Cortex of kidney (tissue), 1 donor: ENCODE measurements at places on chromosomes 3 and 15.

DNA sequence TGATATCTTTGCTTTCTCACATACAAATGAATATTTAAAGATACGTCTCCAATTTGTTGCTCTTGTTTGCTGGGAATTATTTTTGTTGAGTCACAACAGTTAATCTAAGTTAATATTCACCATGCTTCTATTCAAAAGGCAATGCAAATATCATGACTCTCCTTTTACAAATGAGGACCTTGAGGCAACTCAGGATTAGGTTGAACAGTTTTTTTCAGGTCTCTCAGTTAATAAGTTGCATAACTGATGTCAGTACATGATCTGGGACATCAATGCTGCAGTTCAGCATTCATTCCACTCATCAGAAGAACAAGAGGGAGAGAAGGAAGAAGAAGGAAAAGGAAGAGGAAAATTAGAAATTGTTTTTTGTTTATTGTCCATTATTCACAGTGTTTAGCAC lies 781 bp upstream of the NAALADL2 start:
- no peak for DNase-seq

- DNase-seq, result no peak
Measured at GRCh38 chr3:26091626-26092025, 301.7 kb downstream of the OXSM start.

DNA sequence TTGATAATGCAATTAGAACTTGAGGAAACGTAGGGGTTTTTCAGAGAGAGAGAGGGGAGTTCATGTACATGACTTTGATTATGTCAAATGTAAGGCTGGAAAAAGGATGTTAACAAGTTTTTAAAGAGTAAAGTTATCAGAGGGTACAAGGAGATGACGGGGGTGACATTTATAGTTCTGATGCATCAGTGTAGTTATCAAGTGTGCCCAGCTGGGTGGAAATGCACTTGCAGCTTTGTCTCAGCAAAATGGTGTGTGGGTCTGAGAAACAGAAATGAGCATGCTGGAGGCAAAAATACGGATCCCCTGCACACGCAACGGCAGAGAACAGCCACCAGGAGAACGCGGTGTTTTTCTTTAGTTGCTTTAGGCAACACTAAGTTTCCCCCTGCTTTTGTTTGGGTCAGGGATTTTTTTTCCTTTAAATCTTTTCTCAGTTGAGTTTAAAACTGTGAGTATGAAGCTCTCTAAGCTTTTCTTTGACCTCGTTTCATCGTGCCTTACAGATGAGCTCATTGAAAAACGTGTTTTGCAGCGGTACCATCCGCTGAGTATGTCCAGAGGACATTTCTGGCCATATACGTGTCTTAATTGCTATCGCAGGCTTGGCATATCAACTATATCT lies 205.4 kb downstream of the PDZRN3 start:
- DNase-seq, result no peak

DNA sequence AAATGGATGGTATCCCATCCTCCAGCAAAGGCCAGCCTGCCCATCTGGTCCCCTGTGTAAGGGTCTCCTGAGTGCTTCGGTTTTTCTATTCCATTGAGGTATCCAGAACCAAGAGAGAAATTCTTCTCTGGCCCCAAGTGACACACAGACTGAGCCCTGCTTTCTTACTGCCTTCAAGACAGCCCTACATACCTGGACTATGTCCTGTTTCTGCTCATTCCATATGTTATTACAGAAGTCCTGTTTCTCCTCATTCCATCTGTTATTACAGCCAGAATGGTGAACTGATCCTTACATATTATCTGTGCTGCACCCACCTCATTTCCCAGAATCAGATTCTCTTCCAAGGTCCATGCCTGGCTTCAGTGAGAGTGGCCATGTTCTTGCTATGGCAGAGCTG lies 115.2 kb downstream of the DCLK3 start:
- DNase-seq, result no peak

- no peak for DNase-seq
Measured at GRCh38 chr3:13894096-13894806, 14.4 kb upstream of the WNT7A start.

DNA sequence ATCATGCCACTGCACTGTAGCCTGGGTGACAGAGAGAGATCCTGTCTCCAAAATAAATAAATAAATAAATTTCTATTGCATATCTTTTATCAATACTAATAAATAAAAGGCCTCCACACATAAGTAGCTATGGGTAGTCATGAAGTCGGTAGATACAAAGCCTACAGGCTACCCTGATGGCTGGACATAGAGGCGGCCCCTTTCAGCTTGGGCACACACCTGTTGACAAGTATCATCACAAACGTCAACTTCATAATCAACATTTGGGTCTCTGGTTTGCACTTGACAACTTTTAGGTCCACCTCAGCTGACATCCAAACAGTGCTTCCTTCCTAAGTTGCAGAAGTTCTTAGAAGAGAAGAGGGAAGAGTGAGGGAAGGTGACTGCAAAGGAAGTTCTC lies 53.4 kb downstream of the ITGA11 start:
- no peak for DNase-seq

GRCh38 chr3:71135373-71136088 lies 448.0 kb downstream of the FOXP1 start:
- DNase-seq, result no peak

GRCh38 chr3:132399054-132399929 lies 18.0 kb upstream of the DNAJC13 start:
- no peak for DNase-seq

GRCh38 chr15:66770518-66771350 lies 68.7 kb downstream of the SMAD6 start:
- no peak for DNase-seq

DNA sequence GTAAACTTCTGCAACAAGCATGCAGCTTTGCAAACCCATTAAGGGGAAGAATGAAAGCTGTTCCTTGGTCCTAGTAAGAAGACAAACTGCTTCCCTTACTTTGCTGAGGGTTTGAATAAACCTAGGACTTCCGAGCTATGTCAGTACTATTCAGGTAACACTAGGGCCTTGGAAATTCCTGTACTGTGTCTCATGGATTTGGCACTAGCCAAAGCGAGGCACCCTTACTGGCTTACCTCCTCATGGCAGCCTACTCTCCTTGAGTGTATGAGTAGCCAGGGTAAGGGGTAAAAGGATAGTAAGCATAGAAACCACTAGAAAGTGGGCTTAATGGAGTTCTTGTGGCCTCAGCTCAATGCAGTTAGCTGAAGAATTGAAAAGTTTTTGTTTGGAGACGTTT lies 224.2 kb downstream of the P3H2 start:
- no peak for DNase-seq

DNA sequence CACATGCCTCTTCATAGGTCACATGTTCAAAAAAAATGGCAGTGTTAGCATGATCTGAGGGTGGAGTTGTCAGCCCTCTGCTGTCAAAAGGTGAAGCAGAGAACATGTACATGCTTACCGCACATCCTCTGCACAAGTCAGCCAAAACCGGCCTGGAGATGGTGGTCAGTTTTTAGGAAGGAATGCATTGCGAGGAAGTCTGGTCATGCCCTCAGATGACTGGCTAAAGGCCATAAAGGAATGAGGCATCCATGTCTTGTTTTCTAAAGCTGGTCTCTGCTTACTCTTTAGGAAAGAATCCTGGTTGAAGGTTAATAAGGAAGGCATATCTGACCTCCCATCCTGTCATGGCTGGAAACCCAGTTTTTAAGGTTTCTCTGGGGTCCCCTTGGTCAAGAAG lies 292.0 kb upstream of the CCDC54 start:
- DNase-seq, result no peak

- DNase-seq, result no peak
Measured at GRCh38 chr15:95086531-95087252, 855.3 kb downstream of the MCTP2 start.

DNA sequence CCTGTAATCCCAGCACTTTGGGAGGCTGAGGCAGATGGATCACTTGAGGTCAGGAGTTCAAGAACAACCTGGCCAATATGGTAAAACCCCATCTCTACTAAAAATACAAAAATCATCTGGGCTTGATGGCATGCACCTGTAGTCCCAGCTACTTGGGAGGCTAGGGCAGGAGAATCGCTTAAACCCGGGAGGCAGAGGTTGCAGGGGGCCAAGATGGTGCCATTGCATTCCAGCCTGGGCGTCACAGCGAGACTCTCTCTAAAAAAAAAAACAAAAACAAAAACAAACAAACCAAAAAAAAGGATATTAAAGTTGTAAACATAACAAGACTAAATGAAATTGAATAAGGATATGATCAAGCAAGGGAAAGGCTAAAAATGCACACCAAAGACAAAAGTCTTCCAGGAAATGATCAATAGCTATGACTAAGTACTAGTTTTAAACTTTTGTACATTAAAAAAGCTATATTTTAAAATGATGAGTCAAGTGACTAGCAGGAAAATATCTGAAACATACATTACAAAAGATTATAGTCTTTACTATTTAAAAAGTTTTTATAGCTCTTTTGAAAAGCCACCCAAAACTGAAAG lies 28.6 kb downstream of the KLHL6 start:
- no peak for DNase-seq

DNA sequence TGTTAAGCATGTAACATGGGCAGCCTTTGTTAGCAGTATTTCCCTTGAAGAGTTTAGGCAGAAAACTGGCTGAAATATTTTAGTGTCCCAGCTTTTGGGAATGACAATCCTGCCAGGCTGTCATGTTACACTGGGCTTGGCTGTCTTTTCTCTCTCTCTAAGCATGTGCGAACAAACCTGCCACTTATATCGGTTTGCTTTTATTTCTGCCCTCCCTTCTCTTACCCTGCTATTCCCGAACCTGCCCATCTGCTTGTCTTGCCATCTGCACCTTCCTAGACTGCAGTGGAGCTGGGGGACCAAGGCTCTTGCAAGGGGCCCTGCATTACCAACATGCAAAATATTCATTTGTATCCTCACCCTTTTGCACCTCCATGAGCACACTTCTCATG lies 339.6 kb downstream of the EPHB1 start:
- no peak for DNase-seq

- DNase-seq, result no peak
Measured at GRCh38 chr3:4824926-4825325, 154.3 kb upstream of the BHLHE40 start.

- DNase-seq, result no peak
Measured at GRCh38 chr3:11435440-11436165, 163.4 kb downstream of the ATG7 start.

DNA sequence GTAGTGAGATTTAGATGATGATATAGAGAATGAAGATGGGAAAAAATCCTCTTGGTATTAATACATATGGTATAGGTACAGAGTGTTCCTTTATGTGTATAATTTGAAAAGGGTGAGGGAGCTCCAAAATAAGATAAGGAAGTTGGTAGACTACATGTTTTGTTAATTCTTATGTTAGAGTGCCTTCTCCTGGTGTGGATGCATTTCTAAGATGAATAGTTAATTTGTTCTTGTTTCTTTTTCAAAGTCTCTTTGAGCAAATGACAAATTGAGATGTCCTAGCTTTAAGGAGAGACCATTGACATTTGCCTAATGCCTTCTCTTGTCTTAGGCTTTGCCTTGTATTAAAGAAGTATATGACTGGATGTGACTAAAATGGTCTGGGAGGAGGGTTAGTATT lies 34.1 kb downstream of the AKAP13 start:
- DNase-seq, result no peak

GRCh38 chr15:76341366-76342057 lies 4.9 kb downstream of the ISL2 start:
- no peak for DNase-seq

GRCh38 chr3:196726788-196727675 lies 12.6 kb upstream of the PAK2 start:
- no peak for DNase-seq

- DNase-seq, result no peak
Measured at GRCh38 chr15:33089878-33090757, 104.4 kb downstream of the FMN1 start.

DNA sequence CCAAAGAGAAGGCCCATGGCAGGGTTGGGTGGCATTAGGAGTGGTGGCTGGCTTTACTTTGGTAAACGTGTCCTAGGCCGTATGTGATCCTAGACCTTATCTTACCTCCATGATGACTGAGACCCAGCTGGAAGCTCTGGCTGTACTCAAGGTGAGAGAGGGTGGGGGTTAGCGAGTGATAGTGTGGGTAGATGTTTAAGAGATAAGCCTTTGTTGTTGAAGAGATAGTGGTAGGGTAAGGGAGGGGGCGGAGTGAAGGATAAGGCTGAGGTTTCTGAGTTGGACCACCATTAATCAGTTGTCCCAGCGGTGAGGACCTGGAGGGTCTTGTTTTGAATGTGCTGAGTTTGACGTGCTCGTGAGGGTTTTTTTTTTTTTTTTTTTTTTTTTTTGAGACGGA lies 61.5 kb upstream of the ULK4 start:
- no peak for DNase-seq

DNA sequence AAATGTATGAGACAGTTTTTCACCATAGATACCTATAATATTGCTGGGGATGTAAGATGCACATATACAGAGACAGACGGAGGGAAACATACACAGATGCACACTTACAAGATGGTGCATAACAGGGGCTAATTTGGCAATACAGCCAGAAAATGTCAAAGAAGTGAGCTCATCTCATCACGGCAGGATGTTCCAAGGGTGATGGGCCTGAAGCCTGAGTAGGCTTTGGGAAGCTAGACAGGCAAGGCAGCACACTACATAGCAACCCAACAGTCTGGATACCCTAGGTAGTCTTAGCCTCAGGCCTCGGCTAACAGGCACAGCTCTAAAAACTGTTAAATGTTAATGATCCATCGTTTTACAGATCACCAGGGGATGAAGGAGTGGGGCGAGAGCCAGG lies 148.5 kb downstream of the OSBPL10 start:
- DNase-seq, result no peak

DNA sequence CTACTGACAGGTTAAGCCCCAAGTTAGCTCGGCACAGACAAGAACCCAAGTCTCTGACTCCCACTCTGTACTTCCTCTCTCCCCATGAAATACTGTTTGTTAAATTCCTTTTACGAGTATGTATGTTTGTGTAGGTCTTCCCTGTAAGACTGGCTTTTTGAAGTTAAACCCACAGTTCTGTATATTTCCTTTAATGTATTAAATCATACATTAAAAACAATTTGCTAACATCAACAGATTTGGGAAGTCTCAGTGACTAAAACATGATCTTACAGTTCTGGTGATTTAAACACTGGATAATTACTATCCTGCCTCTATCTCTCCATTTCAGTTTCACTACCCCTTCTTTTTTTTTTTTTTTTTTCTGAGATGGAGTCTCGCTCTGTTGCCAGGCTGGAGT lies 4.4 kb downstream of the CMTM6 start:
- no peak for DNase-seq

DNA sequence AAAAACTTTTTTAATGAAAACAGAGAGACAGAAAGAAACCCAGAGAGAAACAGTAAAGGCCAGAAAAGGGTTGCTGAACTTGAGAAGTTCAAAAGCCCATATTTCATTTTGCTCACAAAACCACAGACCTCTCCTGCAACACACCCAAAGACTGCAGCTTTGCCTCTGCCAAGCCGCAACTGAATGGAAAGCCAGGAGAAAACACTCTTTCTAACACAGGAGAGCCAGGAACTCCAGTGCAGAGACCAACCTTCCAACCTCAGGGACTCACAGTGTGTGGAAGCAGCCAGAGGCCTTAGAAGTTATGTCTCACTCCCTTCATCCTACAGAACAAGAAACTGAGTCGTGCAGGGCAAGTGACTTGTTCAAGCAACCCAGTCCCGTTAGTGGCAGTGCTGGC lies 163.1 kb upstream of the HES1 start:
- no peak for DNase-seq

GRCh38 chr15:31382713-31383045 lies 56.0 kb downstream of the KLF13 start:
- no peak for DNase-seq

- no peak for DNase-seq
Measured at GRCh38 chr15:65550681-65551098, 20.4 kb downstream of the HACD3 start.
